Fibroblast of skin of left biceps (primary cell): ENCODE measurements at places on chromosomes 1 and 21.

DNA sequence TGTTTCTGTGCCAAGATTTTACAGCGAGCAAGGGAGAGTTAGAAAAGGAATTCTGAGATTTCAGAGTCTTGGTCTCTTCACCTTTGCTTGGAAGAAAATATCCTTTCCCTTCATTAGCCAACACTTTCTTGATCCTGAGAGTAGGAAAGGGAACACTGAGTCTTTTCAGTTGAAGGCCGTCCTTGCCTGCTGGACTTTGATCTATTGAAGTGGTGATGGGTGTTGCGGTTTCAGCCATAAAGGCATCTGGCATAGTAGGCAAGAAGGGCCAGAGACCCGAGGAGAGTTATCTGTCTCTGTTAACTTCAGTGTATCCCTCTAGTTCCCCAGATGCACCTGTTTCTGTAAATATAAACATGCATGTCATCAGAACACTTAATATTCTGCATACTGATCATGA is 9.7 kb downstream of the SELE start:
- DNase-seq, result no peak

GRCh38 chr1:47592296-47593012 is 154.6 kb downstream of the FOXD2 start:
- no peak for DNase-seq

DNA sequence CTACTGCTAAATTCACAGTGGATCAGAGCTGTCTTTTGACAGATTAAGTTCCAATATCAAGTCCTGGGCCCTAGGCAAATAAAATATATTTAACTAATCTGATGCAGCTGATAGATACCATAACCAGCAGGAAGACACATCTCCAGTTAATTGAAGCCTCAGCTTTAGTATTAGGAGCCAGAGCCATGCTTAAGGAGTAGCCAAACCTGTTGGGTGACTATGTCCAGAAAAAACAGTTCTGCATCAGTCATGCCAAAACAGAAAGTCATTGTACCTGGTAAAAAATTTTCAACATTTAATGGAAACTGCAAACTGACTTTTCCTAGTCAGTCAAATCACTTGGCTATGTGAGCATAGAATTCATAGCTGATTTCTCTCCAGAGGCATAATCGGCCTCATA is 200.5 kb upstream of the RUNX1 start:
- DNase-seq, result no peak

DNA sequence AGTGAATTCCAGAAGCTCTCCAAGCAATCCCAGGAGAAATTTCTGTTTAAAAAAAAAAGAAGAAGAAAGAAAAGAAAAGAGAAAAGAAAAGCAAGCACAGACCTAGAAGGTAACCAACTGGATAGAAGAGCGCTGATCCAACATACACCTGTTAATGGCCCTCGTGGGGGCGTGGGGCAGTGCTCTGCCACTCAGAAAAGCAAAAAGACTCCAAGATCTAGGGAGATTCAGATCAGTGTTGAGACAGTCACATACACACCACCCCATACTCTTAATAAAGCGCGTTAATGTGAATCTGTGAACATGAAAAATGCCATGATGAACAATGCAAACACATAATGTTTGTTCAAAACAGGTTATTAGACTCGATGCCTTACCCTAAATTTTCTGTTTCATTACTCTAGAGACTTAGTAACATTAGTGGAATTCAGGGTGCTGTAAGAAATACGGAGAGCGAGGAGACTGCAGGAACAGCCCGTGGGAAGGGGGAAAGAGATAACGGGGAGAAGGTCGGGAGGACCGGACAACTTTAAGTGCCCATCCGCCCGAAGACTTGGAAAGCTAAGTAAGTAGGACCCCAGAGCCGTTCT is 406 bp downstream of the NME7 start:
- DNase-seq, result no peak

DNA sequence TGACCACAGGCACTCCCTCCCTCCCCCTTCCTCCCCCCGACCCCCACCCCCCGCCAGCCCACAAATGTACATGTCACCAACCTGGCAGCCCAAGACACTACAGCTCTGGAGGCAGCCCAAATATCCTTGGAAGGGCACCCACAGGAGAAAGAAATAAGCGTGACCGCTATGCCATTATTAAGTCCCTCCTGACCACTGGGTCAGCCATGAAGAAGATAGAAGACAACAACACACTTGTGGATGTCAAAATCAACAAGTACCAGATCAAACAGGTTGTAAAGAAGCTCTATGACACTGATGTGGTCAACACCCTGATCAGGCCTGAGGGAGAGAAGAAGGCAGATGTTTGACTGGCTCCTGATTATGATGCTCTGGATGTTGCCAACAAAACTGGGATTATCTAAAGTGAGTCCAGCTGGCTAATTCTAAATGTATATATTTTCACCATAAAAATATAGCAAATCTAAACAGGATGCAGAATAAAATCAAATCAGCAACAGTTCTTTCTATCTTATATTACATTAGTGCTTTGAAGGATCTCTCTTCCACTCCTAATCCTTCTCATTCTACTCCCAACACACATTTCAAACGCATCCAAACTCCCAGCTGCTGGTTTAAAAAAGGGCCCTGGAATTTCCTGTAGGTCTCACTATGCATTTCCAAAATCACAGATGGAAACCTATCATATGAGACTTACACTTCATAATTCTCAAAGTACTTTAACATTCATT is 77.4 kb upstream of the SLFNL1 start:
- DNase-seq, result no peak

- DNase-seq, result no peak
These were observed 19.1 kb downstream of the OLFML3 start for GRCh38 chr1:113998361-113998760.

- DNase-seq, result no peak
These were observed 125.0 kb downstream of the KIAA0319L start for GRCh38 chr1:35432231-35432630.

DNA sequence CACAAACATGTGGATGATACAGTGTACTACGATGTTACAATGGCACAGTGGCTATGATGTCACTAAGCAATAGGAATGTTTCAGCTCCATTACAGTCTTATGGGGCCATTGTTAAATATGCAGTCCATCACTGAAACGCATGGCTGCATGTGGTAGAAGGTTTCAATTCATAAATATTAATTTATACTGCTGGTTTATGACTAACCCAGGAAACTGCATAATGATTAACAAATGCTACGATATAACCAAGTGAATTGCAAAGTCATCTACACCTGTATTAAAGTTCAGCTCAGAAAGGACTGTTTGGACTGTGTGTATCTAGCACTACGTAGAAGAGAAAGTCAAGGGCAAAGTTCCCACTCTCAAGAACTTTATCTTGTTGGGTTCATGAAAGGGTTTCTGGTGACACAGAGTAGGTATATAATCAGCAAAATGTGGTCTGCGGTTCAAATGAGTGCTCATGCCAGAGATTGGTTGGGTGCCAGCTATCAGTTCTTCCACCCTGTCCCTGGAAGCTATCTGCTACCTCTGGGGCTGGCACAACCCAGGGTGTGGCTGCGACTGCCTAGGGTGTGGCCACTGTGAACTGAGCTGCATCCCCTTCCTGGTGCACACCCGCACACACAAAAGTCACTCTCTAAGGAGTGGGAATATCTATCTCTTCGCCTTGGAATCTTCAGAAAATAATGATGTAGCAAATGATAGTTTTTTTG is 14.8 kb downstream of the MGST3 start:
- DNase-seq, result no peak

GRCh38 chr1:1540090-1540817 is at the start of gene TMEM240:
Gene TMEM240 (minus strand): TSS chr1:1540624. CDS start chr1:1540346, 278 bp downstream.
- DNase-seq, result peak; percentile 52

GRCh38 chr1:5459839-5460610 is 532.2 kb downstream of the NPHP4 start:
- no peak for DNase-seq

- no peak for DNase-seq
These were observed 103.5 kb downstream of the RGS7 start for GRCh38 chr1:241253471-241253870.

- DNase-seq, result no peak
These were observed 51.4 kb upstream of the ACTRT2 start for GRCh38 chr1:2969845-2970291.
